GM18507 (cell line): ENCODE measurements at places on chromosomes 5 and 9.

DNA sequence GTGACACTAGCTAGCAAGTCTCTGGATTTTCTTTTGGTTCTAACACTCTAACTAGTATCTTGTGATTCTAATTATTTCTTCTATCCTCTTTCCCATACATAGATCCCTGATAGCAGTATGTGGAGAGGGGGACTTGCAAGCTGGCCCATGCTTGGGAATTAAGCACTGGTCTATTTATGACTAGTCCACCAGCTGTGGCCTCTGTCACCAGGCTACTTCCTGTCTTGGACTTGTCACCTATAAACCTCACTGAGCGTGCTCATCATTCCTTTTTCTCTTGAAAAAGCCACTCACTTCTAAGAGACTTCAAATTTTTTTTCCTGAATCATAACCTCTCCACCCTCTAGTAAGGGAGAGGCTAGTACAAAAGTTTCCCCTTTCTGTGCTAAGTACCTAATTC lies 32.3 kb upstream of the MAMDC2 start:
- DNase-seq: no peak

GRCh38 chr5:176854164-176854563 lies 43.8 kb downstream of the UNC5A start:
- no peak for DNase-seq

DNA sequence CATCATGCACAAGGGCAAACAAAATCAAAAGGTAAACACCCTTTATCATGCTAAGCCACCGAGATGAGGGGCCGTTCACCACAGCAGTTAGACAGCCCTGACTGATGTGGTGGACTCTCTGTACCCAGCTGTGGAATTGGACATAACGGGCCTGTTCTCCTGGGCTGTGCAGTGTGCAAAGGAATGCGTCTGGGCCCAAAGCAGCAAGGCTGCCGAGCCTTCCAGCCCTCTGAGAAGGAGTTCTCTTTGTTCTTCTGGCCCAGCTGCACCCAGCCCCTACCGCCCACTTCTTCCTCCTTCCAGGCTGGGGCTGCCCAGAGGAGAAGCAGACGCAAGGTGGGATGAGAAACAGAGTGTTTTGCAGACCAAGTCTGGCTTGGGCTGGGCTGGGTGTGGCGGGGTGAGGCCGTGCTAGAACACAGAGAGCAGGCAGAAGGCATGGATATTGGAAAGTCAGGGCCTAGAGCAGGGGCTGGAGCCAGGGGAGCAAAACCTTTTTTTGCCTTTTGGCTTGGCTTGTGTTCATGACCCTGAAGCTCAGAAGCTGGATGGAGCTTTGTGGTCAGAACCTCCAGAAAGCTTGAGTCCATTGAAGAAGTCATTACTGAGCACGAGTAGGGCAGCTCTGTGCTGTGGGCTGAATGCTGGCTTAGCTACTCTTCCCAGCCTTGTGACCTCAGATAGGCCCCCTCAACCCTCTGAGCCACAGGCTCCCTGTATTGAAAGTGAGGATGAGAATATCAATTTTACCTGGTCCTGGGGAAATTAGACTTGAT lies 49.8 kb upstream of the SH3PXD2B start:
- DNase-seq: no peak

DNA sequence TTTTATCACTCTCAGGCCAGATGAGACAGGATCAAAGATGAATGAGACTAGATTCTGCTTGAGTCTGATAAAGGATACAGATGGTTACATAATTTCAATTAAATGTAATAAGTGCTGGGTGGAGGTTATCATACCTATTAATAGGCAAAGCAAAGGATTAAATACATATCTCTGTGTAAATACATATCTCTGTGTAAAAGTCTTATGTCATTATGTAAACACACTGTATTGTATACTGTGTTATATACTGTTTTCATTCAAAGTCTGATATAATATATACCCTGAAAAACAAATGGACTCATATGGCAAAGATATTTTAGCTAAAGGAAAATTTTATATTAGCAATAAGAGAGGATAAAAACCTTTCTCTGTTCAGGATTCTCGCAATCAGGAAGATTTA lies 605.8 kb upstream of the PTGER4 start:
- DNase-seq: no peak

GRCh38 chr5:61163905-61164304 lies 1.6 kb upstream of the SMIM15 start:
- no peak for DNase-seq

GRCh38 chr9:71901695-71902597 lies 9.0 kb downstream of the ABHD17B start:
- no peak for DNase-seq

- peak; percentile 32 for DNase-seq
Observed at GRCh38 chr9:130240410-130241197, 25.0 kb upstream of the HMCN2 start.

DNA sequence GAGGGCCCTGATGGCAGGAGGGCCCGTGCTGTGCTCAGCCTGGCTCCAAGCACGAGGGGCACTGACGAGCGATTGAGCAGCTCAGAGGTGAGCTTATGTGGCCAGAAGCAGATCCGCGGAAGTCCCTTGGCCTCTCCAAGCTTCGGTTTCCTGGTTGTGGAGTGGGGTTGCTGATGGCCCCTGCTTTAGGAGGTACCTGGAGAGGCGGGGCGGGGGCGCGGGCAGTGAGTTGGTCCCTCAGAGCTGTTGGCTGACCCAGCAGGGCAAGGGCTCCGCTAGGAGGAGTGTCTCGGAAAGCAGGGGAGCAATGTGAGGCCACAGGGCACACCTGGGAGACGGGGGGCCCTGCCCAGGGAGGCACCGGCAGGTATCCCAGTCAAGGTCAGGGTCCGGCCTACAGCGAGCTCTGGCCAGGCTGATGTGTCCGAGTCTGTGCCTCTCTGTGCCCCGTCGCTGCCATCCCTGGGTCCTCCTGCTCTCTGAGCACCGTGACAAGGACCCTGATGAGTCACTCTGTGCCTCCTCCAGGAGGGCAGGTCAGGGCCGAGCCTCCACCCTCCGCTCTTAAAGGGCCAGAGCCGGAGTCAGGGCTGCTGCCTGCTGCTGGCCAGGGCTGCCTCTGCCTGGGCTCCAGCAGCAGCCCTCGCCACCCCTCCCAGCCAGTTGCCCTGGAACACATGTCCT lies 14.8 kb downstream of the NCS1 start:
- no peak for DNase-seq

- DNase-seq: no peak
Observed at GRCh38 chr5:90390928-90391327, 18.6 kb downstream of the CETN3 start.

GRCh38 chr5:138981586-138981985 lies 106.5 kb upstream of the LRRTM2 start:
- DNase-seq: no peak

- no peak for DNase-seq
Observed at GRCh38 chr5:88870285-88870684, 12.7 kb downstream of the MEF2C start.

- no peak for DNase-seq
Observed at GRCh38 chr5:164127527-164127926, 622.1 kb downstream of the MAT2B start.

- no peak for DNase-seq
Observed at GRCh38 chr9:134533850-134534588, 107.6 kb upstream of the COL5A1 start.

DNA sequence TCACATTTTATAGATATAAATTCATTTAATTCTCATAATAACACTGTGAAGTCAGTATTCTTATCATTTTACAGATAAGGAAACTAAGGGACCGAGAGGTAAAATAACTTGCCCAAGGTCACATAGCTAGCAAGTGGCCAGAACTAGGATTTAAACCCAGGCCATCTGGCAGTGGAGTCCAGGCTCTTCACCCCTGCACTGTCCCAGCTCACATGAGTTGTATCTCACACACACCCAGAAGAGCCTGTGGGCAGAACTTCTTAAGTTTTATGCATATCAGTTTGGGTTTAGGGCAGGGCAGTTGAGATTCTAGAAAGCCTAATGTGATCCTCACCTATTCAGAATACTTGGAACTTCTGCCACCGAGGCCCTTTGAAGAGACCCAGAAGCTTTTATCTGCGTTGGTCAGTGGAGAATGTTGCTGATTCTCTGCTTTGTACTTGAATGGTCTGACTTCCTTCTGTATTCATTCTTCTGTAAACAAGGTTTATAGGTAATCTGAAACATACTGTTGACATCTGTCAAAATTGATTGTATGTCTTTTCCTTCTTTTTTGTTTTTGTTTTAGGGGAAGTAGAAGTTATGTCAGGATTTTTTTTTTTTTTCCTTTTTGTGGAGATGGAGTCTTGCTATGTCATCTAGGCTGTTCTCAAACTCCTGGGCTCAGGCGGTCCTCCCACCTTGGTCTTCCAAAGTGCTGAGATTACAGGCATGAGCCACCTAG lies 75.8 kb downstream of the KIAA1958 start:
- DNase-seq: no peak

DNA sequence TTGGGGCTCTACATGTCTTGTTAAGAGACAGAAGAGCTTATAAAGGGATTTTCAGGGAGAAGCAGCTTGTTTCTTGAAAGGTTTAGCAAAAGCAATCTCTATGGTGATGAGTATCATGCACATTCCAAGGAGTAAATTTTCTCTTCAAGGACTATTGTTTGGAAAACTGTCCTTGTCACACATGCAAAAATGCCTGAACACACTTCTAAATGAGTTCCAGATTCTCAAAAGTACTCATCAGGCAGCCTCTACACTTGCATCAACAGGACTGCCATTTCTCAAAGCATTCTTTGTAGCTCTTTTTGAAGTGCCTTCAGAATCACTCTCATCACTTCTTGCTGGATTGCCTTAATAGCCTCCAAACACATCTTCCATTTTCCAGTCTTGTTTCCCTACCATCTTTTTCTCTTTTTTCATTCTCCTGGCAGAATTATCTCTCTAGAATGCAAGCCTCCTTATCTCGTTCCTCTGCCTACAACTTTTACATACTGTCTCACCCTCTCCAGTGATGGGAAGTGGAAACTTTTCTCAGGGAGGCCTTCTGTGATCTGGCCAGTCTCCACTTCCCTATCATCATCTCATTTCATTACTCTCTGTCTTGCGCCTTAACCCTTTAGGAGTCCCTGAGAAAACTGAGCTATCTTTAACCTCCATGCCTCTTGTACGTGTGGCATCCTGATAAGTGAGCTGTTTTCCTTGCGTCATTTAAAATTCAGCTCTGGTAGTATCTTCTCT lies 631.5 kb upstream of the TLE4 start:
- DNase-seq: no peak

DNA sequence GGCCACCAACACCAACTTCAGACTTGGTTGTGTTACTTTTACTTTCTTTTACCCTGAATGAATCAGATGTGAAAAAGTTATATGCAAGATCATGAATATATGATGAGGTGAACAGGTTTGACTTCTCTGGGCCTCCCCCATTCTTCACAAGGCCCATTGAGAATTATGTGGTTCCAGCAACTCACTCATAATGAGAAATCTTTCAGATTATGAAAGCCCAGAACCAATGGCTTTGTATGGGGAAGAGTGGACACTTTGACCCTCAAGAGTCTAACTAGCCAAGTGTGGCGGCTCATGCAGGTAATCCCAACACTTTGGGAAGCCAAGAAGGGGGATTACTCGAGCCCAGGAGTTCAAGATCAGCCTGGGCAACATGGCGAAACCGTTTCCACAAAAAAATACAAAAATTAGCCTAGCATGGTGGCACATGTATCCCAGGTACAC lies 16.1 kb upstream of the LNPEP start:
- no peak for DNase-seq
